Bronchial epithelial cell (primary cell): ENCODE measurements at places on chromosomes 4 and X. TPM values are rescaled to one million over a fixed set of nuclear protein-coding genes. Genes with fewer than 3 reads are reported as not detected.

DNA sequence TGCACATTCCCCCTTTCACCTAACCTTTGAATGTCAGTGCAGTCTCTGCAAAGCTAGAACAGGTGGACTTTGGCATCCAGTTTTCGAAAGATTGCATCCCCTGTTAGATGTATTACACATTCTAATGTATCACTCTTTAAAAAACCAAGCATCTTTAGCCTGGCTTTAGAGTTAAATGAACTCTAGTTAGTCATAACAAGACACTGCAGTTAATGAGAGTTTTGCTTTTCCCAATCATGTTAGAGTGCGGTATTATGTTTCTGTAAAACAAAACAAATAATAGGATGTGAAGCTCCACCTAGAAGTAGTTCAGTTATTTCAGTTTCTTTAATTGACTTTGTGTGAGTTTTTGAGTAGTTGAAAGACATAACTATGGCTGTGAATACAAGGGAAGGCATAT is 42.2 kb downstream of the PARM1 start:
- DNase-seq: no peak

DNA sequence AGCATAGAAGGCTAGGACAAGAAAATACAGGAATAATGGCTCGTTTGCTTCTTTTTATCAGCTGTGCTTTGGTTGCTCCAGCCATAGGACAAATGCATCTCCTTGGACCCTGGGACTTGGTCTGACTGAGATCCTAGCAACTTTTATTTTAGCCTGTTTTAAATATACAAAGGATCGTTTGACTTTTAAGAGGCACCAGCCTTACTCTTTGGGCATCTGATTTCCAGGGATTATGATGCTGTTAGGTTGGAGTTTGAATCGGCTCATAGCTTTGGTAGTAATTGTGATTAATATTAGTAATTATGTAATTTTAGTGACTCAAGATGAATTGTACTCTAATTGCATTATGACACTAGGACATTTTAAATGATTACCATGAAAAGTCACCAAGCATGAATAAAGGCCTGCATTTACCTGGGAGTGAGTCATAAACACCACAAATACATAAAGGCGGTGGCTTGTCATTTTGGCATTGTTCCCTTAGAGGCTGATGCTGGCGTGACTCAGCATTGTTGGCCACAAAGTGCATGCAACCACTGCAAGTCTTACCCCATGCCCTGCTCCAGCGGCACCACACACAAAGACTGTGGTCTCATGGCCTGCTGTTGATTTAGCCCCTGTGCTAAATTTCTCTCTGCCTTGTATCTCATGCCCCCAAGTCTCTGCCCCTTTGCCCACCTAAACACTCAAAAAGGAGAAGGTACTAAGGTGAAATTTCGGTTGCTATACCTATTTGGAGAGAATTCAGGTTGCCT is 12.4 kb downstream of the GPAT3 start:
- peak; percentile 100 for DNase-seq

PNCK gene
- 1.5 and 2.1 TPM in 2 replicates for total RNA-seq

DNA sequence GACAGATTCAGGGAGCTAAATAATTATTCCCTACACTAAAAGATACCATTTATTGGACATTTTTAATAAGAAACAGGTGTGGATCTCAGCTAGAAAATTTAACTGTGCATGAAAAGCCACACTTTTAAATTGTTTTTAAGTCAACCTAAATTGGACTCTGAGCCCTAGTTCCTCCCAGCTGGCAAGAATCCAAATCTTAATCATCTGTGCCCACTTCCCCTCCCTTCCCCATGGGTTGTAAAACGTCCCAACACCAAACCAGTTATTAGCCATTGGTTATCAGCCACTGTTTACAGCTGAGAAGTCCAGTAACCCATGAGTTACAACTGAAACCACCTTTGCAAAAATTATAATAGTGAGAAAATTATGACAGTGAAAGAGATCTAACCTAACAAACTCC is 125.6 kb upstream of the S100G start:
- DNase-seq: no peak

DNA sequence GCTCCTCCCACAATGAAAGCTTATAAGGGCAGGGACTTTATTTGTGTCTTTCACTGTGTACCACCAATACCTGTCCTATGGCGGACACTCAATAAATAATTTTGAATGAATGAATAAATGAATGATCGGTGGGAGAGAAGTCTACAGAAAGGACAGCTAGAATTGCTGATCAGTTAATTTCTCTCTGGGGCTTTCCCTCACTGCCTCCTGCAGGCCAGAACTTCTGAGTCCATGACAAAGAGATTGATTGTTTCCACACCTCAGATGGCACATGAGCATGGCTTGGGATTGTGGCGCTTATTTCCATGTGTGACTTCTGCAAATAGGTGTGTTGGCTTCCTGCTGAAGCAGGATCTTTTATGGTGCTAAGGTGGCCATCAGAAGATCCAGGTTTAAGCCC is 6.3 kb downstream of the FAM47E start:
- DNase-seq: no peak

- DNase-seq: peak; percentile 59
These were observed 125.4 kb downstream of the ZNF330 start for GRCh38 chr4:141346144-141346543.

DNA sequence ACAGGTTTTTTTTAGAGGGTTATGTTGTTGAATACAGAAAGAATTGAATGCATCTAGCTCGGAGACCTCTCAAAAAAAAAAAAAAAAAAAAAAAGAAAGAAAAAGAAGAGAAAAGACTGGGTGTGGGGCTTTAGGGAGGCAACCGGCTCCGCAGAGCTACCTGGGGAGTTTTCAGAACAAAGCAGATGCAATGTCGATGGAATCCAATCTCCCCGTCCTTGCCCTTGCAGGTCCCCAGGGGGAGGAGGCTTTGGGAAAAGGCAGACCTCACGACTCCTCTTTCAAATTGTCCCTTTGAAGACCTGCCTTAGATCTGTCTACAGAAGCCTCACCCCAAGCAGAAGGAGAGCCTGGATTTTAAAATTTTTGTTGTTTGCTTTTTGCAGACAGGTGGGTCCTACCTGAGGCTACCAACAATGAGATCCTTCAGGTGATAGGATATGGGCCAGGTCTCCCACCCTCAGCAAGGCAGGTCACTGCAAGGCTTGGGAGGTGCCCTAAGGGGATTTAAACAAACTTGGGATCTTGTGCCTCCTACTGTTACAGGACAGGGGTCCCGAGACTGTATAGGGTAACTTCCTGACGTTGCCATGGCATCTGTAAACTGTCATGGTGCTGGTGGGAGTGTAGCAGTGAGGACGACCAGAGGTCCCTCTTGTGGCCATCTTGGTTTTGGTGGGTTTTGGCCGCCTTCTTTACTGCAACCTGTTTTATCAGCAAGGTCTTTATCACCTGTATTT is 75.2 kb upstream of the PRKX start:
- no peak for DNase-seq

GRCh38 chr4:26803211-26803861 is 57.3 kb upstream of the STIM2 start:
- DNase-seq: no peak

DNA sequence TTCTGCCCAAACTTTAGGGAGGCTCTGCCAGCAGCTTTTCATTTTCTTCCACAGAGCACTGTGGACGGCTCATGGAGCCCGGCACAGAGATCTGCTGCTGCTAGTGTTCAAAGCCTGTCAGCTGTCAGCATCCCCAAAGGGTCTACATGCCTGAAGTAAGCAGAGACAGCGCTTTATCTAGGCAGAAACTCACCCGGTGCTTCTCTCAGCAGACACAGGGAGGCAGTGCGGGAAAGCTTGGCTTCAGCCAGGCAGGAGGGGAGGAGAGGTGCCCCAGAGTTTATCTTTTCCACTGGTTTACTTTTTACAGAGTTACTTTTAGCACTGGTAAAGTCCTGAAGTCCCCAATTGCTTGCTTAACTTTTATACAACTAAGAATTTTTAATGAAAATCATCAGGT is 339.3 kb downstream of the NKX6-1 start:
- DNase-seq: no peak

DNA sequence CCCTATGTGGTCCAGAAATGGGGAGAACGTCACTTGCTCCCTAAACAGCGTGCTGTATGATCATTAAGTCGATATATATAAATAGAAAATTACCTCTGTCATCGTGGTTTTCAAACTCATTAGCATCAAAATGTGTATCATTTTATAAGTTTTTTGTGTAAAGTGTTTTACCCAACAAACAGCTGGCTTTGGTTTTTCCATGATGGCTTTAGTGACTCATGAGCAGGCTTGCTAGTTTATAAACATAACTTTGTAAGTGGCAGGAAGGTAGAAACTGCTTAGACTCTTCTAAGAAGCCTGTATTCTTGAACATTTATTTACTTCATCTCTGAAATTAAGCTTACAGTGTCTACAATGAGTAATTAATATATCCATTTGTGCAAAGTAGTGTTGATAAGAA is 108.4 kb upstream of the DIPK2B start:
- DNase-seq: no peak

GRCh38 chr4:153603258-153603657 is 80.8 kb upstream of the TLR2 start:
- no peak for DNase-seq

DNA sequence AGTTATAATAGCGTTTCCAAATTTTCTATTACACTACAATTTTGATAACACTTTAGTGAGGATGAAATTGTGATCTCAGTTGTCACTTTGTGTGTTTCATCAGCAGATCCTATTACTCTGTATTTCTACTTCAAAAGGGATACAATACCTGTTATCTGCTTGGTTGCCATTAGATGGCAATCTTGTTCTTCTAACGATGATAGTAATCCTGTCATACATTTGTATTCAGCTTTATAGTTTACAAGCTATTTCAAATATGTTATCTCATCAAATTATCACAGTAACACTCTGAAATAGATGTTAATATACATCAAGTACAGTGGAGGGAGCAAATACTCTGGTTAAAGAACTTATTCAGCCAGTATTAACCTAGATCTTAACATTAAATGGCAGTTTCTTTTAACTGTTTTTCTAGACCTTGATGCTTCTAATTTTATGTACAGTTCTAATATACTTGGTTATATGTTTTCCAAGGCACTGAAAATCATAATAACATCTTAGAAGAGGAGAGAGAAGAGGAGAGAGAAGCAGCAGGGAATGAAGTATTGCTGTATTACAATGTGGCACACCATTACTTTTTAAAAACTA is 292.0 kb downstream of the CCSER1 start:
- peak; percentile 64 for DNase-seq

PAGE1 gene
- total RNA-seq: not detected in 2 replicates

DNA sequence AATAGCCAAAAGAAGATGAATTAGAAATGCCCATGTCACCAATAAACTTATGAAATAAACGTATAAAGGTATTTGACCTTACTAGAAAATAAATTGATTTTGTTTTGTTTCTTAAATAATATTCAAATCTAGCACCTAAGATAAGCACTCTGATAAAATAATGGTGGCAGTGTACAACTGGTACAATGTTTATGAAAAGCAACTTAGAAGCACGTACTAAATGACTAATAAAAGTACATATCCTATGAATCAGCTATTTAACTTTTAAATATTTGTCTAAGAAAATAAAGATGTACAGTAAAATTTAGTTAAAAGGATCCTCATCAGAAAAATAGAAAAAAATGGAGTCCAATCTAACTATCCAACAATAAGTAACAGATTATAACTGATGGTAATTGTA is 6.7 kb downstream of the MANBA start:
- peak; percentile 38 for DNase-seq

DNA sequence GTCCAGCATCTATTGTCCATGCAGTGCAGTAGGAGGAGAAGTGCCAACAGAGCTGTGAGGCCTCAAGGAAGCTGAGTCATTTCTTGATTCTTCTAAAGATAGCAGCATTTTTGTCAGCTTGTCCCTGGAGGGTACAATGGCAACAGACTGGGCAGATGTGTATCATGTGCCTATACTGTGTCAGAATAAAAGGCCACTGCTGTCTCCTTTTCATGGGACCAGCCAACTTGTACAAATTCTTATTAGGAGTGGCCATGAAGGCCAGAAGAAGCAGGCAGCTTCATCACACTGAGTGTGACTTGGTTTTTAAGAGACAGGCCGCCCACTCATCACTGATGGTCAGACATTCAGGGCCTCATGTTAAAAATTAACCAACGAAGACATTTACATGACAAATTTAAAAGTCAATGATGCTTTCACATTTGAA is 185.0 kb upstream of the FAM241A start:
- DNase-seq: peak; percentile 31

- peak; percentile 61 for DNase-seq
These were observed 9.6 kb downstream of the ADGRG4 start for GRCh38 chrX:136310411-136310810.
